ENCODE measurements at places on chromosomes 16 and 17.

GRCh38 chr16:22763437-22764080 lies 50.4 kb upstream of the HS3ST2 start:
- DNase-seq = no peak

GRCh38 chr16:29112755-29113347 lies 128.0 kb downstream of the LAT start:
- DNase-seq = no peak

GRCh38 chr16:82301146-82301755 lies 131.2 kb upstream of the MPHOSPH6 start:
- no peak for DNase-seq

DNA sequence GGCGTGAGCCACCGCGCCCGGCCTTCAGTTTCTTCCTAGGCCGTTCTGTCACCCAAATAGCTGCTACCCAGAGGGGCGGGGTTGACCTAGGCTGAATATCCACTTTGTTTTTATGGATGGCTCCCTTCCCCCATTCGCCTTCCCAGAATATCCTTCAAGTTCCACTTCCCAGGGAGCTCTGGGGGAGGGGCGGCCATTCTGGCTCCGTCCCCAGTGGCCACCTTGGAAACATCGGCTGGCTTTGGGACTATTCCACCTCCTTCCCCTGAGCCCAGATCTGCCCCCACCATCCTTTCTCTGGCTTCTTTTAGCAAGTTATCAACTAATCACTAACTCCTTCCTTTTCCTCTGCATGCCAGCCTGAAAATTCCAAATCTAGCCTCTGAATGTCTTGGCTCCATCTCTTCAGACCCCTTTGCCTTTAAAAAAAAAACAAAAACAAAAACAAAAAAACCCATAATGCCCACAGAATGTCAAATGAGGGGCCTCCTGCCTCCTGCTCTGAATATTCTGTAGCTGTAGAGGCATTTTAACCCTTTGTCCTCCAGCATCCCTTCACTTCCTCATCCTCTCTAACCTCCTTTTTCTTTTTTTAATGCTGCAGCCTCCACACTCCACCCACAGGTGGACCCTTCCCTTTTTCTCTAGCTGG lies 6.4 kb downstream of the ATP1B2 start:
- no peak for DNase-seq

- no peak for DNase-seq
These were observed 30.5 kb upstream of the CACNG4 start for GRCh38 chr17:66934040-66934439.

- no peak for DNase-seq
These were observed 64.8 kb upstream of the AMZ2 start for GRCh38 chr17:68182940-68183551.

- no peak for DNase-seq
These were observed 71.9 kb upstream of the GAS7 start for GRCh38 chr17:10270258-10270657.

- no peak for DNase-seq
These were observed 1.5 kb downstream of the ZNF319 start for GRCh38 chr16:57998992-57999365.

DNA sequence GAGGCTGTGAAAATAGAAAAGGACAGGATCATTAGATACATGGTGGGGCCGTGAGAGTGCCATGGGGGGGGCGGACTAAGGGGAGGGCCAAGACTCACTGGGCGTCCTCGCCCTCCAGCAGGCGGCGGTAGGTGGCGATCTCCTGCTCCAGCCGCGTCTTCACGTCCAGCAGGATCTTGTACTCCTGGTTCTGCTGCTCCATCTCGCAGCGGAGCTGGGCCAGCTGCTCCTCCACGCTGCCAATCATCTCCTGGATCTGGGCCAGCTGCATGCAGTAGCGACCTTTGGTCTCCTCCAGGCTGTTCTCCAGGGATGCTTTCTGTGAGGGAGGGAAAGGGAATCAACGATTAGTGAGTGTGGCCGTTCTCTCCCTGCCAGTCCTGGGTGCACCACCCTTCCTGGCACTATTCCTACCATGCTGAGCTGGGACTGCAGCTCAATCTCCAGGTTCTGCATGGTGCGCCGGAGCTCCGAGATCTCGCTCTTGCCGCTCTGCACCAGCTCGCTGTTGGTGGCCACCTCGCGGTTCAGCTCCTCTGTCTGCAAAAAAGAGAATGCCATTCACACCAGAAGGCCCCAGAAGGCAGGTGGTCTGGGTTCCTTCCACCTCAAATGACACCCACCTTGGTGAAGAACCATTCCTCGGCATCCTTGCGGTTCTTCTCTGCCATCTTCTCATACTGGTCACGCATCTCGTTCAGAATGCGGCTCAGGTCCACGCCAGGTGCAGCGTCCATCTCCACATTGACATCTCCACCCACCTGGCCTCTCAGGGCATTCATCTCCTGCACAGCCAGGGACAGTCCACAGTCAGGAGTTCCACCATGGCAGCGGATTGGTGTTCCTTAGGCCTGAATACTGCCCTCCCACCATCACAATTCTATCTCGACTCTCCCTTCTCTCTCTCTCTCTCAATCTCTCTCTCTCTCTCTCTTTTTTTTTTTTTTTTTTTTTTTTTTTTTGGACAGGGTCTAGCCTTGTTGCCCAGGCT lies 3.3 kb downstream of the KRT14 start:
- DNase-seq = no peak

- no peak for DNase-seq
These were observed 55.4 kb downstream of the IRX6 start for GRCh38 chr16:55379371-55379770.

GRCh38 chr16:82699711-82700495 lies 73.1 kb downstream of the CDH13 start:
- DNase-seq = no peak

DNA sequence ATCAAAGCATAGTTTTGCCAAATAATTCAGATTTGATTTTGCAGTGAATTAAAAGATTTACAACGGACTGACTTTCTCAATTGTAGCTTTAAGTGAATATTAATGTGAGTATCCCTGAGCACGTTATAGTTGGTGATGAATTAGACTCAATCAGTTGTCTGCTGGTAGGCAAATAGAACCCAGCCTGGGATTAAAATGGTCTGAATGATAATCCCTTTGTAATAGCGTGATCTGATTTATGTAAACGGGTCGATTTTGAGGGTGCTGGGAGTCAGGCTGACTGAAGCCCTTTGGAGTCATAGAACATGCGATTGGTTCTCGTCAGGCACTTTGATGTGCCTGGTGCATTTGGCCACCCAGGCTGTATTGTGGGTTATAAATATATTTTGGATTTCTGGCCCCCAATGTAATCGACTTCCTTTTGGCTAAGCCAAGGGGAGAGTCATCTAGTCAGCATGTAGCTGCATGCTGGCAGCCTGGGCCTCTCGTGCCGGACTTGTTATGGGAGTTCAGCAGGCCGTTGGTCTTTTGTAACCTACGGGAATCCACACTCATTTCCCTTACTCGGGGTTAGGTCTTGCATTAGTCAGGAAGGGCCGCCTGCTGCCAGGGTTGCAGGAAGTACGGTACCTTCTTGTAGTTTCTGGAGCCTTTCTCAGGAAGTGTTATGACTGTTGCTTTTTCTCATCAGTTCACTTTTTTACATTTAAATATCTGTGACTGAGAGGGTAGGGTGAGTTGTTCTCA lies 5.4 kb downstream of the PGS1 start:
- DNase-seq = peak; percentile 76

DNA sequence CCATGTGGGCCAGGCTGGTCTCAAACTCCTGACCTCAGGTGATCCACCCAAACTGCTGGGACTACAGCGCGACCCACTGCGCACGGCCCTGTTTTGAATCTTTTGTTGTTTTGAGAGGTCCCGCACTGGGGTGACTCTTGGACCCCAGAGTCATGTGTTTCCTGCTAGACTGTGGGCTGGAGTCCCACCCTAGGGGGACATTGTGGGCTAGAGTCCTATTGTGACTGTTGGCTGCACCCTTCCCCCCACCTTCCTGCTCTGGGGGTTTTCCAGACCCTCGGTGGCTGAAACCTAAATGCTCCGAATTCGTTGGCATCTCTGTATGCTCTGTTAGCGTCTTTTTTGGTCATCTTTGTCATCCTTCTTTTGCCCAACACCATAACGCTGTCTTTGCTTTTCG lies 16.0 kb downstream of the NUPR1 start:
- DNase-seq = no peak

DNA sequence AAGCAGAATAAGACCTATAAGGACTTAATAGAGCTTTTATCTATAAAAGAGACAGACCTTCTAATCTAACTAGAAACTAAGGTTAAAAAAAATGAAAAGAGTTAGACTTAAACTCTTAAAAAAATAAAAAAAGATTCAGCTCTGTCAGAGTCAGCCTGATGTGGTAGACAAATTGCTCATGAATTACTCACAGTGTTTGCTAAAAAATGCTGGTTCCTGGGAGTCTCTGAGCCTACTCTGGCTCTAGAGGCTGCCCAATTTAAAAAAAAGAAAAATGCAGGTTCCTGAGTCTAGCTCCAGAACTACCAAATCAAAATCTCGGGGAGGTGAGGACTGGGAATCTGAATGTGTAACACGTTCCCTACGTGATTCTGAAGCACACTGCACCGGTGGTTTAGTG lies 18.1 kb downstream of the SOST start:
- DNase-seq = no peak

DNA sequence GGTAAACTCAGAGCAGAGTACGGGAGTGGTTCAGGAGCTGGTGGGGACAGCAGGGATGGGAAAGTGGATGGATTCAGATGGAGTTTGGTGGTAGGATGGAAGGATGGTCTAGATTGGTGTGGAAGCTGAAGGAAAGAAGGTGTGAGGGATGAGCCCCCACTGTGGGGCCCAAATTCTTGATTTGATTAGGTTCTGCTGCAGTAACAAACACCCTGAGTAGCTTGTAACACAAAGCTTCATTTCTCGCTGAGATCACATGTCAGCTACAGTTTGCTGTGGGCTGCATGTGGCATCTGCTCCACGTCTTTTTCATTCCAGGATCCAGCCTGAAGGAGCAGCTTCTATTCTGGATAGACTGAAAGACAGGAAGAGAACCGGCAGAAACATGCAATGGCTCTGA lies 143.8 kb downstream of the IRX3 start:
- no peak for DNase-seq

DNA sequence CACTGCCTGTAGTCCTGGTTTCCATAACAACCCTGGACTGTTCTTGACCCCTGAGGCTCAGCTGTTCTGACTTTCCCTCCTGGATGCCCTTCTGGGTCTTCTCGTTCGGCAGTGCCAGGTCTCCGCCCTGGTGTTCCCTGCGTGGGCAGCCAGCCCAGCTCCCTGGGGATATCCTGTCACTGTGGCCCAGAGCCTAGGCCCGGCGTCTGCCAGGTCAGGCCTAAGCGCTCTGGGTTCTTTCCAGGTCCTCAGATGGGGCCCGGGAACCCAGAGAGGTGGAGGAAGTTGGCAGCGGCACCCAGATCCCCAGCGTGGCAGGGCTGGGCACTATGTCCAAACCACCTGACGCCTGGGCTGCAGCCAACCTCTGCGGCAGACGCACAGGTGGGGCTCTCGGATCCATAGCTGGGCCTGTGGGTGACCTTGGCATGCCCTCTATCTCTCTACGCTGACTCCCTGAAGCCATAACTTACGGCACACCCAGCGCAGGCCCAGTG lies 12.5 kb upstream of the ATP2A3 start:
- DNase-seq = no peak

DNA sequence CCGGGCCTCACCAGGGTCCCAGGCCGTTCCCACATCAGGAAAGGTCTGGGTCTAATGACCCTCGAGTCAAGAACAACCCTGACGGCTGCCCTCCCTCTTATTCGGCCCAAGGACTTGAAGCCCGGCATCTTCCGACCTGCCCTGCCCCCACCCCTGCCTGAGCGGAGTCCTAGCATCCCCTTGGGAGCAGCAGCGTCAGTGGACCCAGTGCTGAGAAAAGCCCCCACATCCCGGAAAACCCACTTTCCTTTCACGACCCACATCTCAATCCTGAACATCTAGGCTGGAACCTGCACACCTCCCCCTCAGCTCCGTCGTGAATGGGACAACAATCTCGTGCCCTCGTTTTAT lies 769 bp downstream of the TMEM88 start:
- DNase-seq = no peak

DNA sequence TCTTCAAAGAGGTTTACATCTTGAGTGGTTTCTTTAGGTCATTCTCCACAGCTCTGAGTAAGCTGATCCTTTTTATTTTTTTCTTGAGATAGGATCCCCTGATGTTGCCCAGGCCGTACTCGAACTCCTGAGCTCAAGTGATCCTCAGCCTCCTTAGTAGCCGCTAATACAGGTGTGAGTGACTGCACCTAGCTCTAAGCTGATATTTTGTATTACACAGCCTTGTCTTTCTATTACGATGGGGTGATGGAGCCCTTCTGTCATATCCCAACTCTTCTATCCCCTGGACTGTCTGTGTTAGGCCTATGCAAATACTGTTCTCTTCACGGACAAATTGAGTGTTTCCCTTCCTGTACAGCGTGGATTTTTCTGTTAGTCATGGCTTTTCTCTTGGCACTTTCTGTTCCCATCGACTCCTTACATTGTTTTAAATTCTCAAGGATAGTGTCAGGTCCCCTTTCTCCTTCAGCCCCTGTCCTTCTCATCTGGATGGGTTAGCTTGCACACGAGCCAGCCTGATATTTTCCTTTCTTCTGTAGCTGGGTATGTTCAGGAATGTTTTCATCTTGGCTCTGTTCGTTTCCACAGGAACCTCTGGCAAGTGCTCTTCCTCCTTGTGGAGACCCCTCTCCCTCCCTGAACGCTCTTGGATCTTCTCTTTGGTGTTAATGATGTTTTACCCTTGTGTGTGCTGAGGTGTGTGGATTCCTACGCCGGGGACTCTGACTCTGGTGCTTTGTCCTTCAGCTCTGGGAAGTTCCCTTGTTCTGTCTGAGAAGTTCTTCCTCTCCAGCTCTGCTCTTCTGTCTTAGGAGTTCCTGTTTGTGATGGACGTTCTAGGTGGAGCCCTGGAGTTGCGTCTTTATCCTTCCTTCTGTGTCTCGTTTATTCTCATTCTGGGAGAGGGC lies 2.3 kb downstream of the BANP start:
- peak; percentile 17 for DNase-seq

DNA sequence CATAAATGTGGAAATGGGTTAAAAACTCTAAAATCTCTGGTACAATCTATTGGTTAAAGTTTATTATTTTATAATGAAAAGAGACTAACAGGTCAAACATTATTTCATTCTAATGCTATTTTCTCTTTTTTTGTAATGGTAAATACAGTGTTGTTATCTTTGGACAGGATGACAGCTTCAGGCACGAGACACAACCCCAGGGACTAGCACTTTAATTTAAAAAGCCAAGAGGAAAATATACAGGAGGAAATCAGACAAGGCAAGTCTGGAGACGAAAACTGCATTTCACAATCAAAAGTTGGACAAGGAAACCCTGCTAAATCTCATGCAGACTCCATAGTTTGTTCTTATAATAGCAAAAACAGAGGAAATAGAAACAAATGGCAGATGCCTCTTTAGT lies 589.1 kb upstream of the CDH8 start:
- no peak for DNase-seq
